ENCODE measurements at places on chromosomes 2 and 18.

GRCh38 chr18:25164848-25165811 lies 186.8 kb downstream of the ZNF521 start:
- DNase-seq = no peak
- no peaks in the 10 kb centered on the region for H3K36me3 ChIP-seq
- no peak overlapping the region for H3K27ac ChIP-seq
- peak overlapping the region; percentile 71 for H3K4me3 ChIP-seq

GRCh38 chr2:120770641-120771040 lies 35.0 kb downstream of the GLI2 start:
- peaks cover 3% of the 10 kb centered on the region for H3K27me3 ChIP-seq
- no peak for DNase-seq
- H3K4me3 ChIP-seq = no peak overlapping the region
- H3K36me3 ChIP-seq = no peaks in the 10 kb centered on the region

GRCh38 chr2:190999949-191000665 lies 13.9 kb downstream of the STAT1 start:
- peaks cover 4% of the 10 kb centered on the region for H3K4me1 ChIP-seq
- DNase-seq = no peak
- H3K27ac ChIP-seq = no peak overlapping the region
- no peaks in the 10 kb centered on the region for H3K27me3 ChIP-seq
- no peak overlapping the region for H3K4me3 ChIP-seq

- H3K36me3 ChIP-seq = no peaks in the 10 kb centered on the region
- no peak for DNase-seq
- no peaks in the 10 kb centered on the region for H3K27me3 ChIP-seq
- H3K4me3 ChIP-seq = no peak overlapping the region
- H3K4me1 ChIP-seq = no peaks in the 10 kb centered on the region
Observed at GRCh38 chr18:28459587-28459986, 282.7 kb upstream of the CDH2 start.

DNA sequence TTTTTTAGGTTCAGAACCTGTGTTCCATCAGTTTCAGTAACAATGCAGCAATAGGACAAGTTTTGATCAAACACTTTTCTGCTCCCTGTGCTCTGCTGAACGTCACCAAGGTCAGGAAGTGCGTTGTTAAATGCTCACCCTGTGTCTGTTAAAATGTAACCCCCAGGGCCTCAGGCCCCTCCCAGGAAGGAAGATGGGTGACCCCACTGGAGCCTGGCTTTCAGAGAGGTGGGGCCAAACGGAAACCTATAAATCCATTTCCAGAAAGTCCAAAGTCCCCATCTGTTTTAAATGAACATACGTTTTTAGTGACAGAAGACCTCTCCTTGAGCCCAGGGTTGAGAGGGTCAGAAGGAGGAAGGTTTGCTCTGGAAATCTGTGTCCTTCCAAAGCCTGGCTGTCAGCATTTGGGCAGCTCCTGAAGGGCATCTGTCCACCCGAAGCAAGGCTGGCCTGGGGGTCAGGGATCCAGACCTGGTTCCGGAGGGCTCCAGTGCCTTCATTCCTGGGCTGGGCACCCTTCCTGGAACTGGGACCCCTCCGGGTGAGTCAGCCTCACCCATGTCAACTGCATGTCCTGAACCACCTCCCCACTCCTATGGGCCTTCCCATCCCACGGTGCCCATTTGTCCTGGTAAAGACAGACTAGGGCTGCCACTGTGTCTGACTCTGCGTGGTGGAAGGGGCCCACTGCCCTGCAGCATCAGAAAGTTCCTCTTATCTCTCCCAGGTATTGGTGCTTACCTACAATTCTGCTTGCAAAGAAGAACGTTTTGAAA lies 117.4 kb upstream of the COPS8 start:
- H3K4me3 ChIP-seq = no peak overlapping the region
- H3K27ac ChIP-seq = no peak overlapping the region
- no peaks in the 10 kb centered on the region for H3K36me3 ChIP-seq
- H3K27me3 ChIP-seq = peaks cover 7% of the 10 kb centered on the region

- no peak for DNase-seq
- H3K4me1 ChIP-seq = peaks cover 25% of the 10 kb centered on the region
- peaks cover 35% of the 10 kb centered on the region for H3K36me3 ChIP-seq
- H3K4me3 ChIP-seq = no peak overlapping the region
- H3K27me3 ChIP-seq = no peaks in the 10 kb centered on the region
Observed at GRCh38 chr18:9189491-9189890, 52.9 kb downstream of the ANKRD12 start.

GRCh38 chr2:39494784-39495251 lies 57.7 kb upstream of the MAP4K3 start:
- H3K4me1 ChIP-seq = peaks cover 21% of the 10 kb centered on the region
- DNase-seq = no peak
- peaks cover 13% of the 10 kb centered on the region for H3K27me3 ChIP-seq
- H3K36me3 ChIP-seq = no peaks in the 10 kb centered on the region

DNA sequence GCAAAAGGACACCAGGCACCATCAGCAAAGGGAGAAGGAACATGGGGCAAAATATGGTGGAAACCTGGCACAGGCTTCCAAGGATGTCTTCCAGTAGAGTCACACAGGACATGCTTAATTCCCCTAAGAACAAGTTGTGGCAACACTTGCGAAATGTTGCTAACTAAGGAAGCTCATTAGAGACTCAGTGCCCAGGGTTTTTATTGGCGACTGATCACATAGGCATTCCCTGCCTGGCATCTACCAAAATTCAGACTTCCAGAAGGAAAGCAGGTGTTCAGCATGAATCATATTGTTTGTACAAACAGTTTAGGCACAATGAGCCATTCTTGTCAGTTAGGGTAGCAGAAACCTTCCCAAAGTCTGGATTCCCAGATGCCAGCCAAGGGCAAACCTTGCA lies 25.7 kb downstream of the SLC4A1AP start:
- no peak overlapping the region for H3K27ac ChIP-seq
- no peak for DNase-seq
- H3K4me1 ChIP-seq = no peaks in the 10 kb centered on the region

- DNase-seq = no peak
- no peak overlapping the region for H3K27ac ChIP-seq
- no peaks in the 10 kb centered on the region for H3K27me3 ChIP-seq
- H3K36me3 ChIP-seq = no peaks in the 10 kb centered on the region
Observed at GRCh38 chr2:107419191-107419590, 407.5 kb upstream of the RGPD4 start.

GRCh38 chr18:13562494-13563029 lies 163.8 kb downstream of the FAM210A start:
- peaks cover 42% of the 10 kb centered on the region for H3K4me1 ChIP-seq
- no peaks in the 10 kb centered on the region for H3K36me3 ChIP-seq
- no peaks in the 10 kb centered on the region for H3K27me3 ChIP-seq

GRCh38 chr2:231530099-231531011 lies at the start of gene NMUR1:
TSS of gene NMUR1 (minus strand) at chr2:231530445. CDS start at chr2:231530361, 84 bp downstream.
- peak; percentile 77 for DNase-seq
- peaks cover 30% of the 10 kb centered on the region for H3K27me3 ChIP-seq
- peaks cover 7% of the 10 kb centered on the region for H3K4me1 ChIP-seq
- H3K36me3 ChIP-seq = no peaks in the 10 kb centered on the region

- peak overlapping the region; percentile 65 for H3K27ac ChIP-seq
- peaks cover 27% of the 10 kb centered on the region for H3K4me1 ChIP-seq
- no peaks in the 10 kb centered on the region for H3K27me3 ChIP-seq
Observed at GRCh38 chr18:13570216-13570615, 156.1 kb downstream of the FAM210A start.

DNA sequence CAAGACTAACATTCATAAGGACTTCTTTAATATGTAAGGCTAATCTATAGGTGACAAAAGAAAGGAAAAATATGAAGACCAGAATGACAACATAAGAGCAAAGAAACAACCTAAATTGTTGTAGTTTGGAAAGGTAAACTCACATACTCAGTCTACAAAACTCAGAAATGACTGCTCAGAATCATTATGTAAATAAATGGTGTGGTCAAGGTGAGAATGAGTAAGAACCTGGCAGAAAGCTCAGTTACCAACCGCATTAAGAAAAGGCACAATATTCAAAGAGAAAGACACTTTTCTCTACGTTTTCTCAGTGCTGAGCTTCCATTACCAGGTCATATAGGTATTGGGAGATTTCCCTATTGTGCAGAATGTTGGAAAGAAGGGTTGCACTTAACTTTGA lies 15.8 kb downstream of the ATF2 start:
- no peak for DNase-seq
- H3K4me1 ChIP-seq = peaks cover 26% of the 10 kb centered on the region
- H3K4me3 ChIP-seq = no peak overlapping the region

DNA sequence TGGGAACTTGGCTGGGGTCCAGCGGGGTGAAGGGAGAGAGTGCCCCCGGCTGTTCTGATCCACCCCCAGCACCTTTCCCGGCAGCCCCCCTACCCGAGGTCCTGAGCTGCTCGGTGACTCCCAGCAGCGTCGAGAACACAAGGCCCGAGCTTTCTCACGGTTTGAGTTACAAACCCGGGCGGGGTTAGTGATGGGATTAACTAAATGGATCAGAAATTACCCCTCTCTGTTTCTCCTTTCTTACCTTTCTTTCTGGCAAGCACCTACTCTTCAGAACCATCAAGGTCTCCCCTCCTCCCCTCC lies 139.4 kb upstream of the GPC1 start:
- H3K4me1 ChIP-seq = no peaks in the 10 kb centered on the region
- no peaks in the 10 kb centered on the region for H3K36me3 ChIP-seq
- no peak overlapping the region for H3K4me3 ChIP-seq
- no peak overlapping the region for H3K27ac ChIP-seq
- DNase-seq = no peak

DNA sequence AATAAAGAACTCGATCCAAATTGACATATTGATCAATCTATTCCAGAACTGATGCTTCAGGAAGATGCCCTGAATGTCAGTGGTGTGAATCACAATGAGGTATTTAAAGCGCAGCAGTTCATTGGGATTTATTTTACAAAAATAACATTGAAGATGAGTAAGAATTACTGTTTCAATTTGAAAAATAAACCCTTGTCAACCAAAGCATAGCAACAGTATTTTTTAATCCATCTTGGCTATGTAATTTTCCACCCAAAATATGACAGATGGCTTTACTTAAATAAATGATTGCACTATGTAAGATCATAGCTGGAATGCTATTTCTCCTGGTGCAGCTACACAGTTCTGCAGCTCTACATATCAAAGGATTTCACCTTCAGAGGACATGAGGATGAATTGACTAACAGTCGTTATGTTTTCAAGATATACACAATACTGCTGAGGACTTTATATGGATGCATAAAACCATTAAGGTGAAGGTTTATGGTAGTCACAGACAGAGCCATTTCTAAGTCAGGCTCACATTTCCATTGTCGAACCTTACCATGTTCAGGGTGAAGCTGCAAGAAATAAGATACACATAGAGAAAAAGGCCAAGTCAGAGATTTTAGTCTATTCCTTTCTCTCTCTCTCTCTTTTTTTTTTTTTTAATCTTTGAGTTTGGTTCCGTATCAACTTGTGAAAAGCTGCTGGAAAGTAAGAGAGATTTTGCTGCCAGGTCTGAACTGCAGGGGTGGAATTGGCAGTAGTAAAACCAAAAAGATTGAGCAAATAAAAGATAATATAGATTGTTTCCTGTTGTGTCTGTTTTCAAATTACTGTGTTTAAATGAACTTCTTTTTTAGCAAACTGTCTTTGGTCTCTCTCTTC lies 398.0 kb upstream of the CDH20 start:
- no peak overlapping the region for H3K4me3 ChIP-seq
- DNase-seq = no peak
- H3K27ac ChIP-seq = no peak overlapping the region

DNA sequence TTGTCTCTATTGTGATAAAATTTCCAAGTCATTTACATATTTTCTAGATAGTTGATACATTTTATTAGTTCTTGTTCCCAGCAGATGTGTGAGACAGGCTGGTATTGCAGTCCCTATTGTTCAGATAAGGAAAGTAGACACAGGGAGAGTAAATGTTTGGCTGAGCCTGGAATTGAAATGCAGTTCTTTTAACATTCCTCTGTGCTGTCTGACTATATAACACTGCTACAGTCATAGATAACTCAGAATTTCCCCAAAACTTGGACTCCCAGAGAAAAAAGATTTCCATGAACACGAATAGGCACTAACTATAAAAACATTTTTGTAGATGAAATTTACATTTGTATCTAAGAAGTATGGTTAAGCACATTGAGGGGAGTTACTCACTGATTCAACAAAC lies 71.4 kb downstream of the PLCL1 start:
- H3K4me3 ChIP-seq = no peak overlapping the region
- H3K4me1 ChIP-seq = no peaks in the 10 kb centered on the region

DNA sequence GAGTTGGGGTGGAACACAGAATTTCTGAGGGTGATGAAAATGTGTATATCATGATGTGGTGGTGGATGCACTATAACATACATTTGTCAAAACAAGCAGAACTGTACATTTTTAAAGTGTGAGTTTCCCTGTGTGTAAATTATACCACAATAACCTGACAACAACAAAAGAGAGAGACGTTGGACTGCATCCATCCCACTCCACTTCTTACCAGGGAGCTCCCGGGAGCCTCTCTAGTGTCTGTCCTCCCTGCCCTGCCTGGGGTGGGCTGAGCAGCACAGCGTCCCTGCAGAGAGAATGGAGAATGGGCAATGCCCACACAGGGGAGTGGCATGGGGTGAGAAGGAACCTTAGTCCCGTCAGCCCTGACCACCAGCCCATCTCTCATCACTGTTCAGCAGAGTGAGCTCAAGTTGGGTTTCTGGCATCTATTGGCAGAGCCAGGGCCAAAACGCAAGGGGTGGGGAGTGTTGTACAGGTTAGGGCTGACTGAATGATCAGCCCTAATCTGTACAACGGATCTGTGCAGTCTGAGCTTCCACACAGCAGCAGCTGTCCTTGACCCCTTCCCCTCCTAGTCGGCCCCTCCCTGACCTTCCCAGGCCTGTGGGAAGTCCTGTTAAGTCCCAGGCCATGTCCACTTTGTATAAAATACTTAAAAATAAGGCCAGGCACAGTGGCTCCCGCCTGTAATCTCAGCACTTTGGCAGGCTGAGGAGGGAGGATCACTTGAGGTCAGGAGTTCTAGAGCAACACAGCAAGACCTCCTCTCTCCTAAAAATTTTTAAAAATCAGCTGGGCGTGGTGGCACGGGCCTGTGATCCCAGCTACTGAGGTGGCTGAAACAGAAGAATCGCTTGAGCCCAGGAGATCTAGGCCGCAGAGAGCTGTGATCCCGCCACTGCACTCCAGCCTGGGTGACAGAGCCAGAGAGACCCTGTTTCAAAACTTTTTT lies 3.3 kb upstream of the PROC start:
- H3K27ac ChIP-seq = no peak overlapping the region
- H3K36me3 ChIP-seq = no peaks in the 10 kb centered on the region
- H3K4me3 ChIP-seq = peak overlapping the region; percentile 3
- DNase-seq = no peak
- no peaks in the 10 kb centered on the region for H3K27me3 ChIP-seq
- H3K4me1 ChIP-seq = peaks cover 35% of the 10 kb centered on the region

DNA sequence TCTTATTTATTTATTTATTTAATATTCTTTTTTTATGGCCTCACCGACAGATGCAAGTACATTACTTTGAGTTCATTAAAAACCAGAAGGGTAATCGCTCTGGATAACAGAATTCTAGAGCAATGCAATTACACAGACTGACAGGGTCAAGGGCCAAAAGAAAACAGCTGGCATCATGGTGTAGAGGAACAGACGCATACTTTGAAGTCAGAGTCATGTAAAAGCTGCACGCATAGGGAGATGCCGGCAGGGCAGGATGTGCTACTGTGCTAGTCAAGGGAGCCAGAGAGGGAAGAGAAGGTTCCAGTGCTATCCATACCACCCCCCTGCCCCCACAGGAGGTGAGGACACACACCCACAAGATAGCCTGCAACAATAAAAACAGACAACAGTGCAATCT lies 115.2 kb upstream of the TFCP2L1 start:
- H3K27ac ChIP-seq = no peak overlapping the region
- peaks cover 39% of the 10 kb centered on the region for H3K36me3 ChIP-seq
- no peaks in the 10 kb centered on the region for H3K27me3 ChIP-seq
- H3K4me3 ChIP-seq = no peak overlapping the region
- no peaks in the 10 kb centered on the region for H3K4me1 ChIP-seq

- H3K27me3 ChIP-seq = no peaks in the 10 kb centered on the region
- peaks cover 35% of the 10 kb centered on the region for H3K4me1 ChIP-seq
- DNase-seq = no peak
- H3K36me3 ChIP-seq = peaks cover 17% of the 10 kb centered on the region
Observed at GRCh38 chr2:37156071-37156856, 516 bp downstream of the EIF2AK2 start.
